ENCODE measurements at places on chromosomes 4 and X. TPM values are rescaled to one million over a fixed set of nuclear protein-coding genes. Genes with fewer than 3 reads are reported as not detected.

Gene F8A2
- total RNA-seq, result not detected

Gene ATP10D
- total RNA-seq, result 12.2 TPM

Gene GLOD5
- total RNA-seq, result not detected

Gene SHISA3
- total RNA-seq, result 14.3 TPM

Gene CENPVL3
- not detected for total RNA-seq

Gene RBMXL3
- total RNA-seq, result not detected

Gene FHIP1A
- total RNA-seq, result 0.40 TPM

Gene WDFY3
- total RNA-seq, result 70.0 TPM

Gene NXF3
- not detected for total RNA-seq

Gene MGAT4D
- not detected for total RNA-seq

Gene REELD1
- not detected for total RNA-seq

Gene MAGEB17
- total RNA-seq, result not detected

Gene RAB39B
- total RNA-seq, result not detected

Gene DUSP21
- not detected for total RNA-seq

Gene RAB40A
- total RNA-seq, result not detected

Gene VSIG1
- total RNA-seq, result 4.7 TPM

Gene WFS1
- 46.7 TPM for total RNA-seq

Gene GPR82
- total RNA-seq, result not detected

Gene SSX4B
- total RNA-seq, result not detected

Gene UCHL1
- 373 TPM for total RNA-seq

Gene N4BP2
- 3.9 TPM for total RNA-seq

Gene POF1B
- total RNA-seq, result 0.84 TPM

Gene ZBTB33
- total RNA-seq, result 14.3 TPM

Gene PLS3
- 439 TPM for total RNA-seq

Gene HSD17B13
- 0.05 TPM for total RNA-seq

Gene AFP
- not detected for total RNA-seq

Gene PPARGC1A
- not detected for total RNA-seq

Gene CNGA1
- not detected for total RNA-seq
